ENCODE measurements at places on chromosomes 1 and 21. TPM values are rescaled to one million over a fixed set of nuclear protein-coding genes. Genes with fewer than 3 reads are reported as not detected.

DNA sequence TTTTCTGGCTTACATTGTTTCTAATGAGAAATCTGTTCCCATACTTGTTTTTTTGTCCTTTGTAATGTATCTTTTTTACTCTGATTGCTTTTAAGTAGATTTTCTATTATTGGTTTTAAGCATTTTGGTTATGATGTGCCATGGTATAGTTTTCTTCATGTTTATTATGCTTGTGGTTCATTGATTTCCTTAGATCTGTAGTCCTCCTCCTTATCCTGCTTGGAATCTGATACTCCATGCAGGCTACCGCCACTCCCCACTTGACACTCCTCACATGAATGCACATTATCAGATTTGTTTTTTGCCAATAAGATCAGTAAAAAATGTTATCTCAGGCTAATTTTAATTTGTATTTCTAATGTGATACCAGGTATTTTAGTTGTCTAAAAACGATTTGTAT is 20.8 kb downstream of the UROD start:
- DNase-seq: no peak

GRCh38 chr1:224781800-224782199 is 147.7 kb upstream of the DNAH14 start:
- no peak for DNase-seq

DNA sequence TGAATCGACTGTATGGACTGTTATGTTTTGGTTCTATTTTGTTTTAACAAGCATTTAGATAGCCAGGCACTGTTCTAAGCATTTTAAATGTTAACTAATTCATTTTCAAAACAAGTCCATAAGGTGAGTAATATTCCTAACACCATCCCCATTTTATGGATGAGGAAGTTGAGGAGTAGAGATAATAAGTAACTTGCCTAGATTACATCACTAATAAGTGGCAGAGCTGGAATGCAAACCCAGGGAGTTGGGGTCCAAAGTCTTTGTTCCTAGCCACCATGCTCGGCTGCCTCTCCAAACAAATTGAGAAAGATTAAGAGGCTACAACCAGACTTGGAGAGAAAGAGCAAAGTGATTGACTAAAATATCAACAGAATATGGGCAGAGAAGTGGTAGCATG is 12.6 kb upstream of the LEPR start:
- no peak for DNase-seq

The C1QA gene
- polyA plus RNA-seq: 29.9 TPM

The CD1D gene
- polyA plus RNA-seq: 7.8 TPM

The PARP1 gene
- polyA plus RNA-seq: 23.8 TPM

DNA sequence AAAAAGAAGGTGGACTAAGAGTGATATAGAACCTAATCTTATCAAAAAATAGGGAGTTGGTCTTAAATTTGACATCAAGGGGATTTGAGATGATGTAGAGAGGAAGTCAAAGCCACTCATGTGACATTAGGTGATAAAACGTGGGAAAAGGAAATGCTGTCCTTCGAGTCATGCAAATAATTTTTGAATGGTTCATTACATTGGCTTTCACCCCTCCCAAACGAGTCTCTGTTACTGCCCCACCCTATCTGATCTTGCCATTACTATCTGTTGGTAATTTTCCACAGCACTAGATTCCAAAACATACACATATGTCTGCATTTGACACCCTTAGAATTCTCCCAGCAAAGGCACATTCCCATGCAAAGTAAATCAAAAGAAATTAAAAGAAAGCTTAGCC is 531.1 kb upstream of the ADAMTS5 start:
- no peak for DNase-seq

GRCh38 chr1:145935708-145936107 is 8.4 kb upstream of the RBM8A start:
- no peak for DNase-seq
